ENCODE measurements at places on chromosomes 3 and 15.

GRCh38 chr3:133572158-133573053, 1.1 kb upstream of the CDV3 start:
- DNase-seq = no peak

DNA sequence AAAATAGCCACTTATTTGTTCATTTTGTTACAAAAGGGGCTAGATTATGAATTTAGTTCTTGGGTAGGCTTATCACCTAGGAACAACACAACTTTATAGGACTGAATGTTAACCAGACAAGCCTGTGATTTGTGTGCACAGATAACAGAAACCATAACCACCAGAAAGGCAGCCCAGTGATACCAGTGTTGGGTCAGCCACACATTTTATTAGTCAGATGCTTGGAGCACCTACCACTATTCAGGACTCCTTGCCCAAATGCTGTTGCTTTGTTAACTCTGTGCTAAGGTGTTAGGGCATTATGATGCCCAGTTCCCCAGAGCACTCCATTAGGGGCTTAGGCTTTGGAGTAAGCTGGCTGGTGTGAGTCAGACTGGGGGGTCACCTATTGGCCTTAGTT, 22.5 kb downstream of the PLCL2 start:
- DNase-seq = no peak

DNA sequence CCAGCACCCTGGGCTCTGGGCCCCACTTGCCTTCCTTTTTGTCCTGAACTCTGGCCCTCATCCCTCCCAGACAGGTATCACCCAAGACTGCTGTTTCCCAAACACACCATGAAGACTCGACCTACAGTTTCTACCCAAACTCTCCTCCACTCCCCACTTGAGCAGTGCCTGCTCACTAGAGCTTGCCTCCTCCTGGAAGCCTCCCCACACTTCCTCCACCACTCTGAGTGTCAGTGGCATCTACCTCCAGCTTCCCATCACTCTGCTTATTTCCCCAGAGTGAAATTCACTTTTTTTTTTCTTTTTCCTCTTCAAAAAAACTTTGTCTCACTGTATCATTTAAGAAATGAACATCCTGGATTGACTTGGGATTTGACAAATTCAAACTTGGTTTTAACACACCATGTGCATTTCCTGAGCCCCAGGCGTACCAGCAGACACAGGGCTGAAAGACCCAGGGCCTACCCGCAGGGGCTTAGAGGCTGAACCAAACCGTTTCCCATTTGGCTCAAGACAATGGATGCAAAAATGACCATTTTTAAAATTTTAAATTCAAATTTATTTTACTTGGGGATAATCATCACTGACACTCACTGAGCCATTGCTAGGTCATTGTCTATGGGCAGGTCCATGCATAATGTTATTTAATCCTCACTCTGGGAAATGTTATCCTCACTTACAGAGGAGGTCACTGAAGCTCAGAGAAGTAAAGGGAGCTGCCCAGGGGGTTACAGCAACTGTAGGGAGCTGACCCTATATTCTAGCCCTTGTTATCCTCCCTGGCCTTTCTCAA, 62.3 kb downstream of the IQSEC1 start:
- DNase-seq = no peak

DNA sequence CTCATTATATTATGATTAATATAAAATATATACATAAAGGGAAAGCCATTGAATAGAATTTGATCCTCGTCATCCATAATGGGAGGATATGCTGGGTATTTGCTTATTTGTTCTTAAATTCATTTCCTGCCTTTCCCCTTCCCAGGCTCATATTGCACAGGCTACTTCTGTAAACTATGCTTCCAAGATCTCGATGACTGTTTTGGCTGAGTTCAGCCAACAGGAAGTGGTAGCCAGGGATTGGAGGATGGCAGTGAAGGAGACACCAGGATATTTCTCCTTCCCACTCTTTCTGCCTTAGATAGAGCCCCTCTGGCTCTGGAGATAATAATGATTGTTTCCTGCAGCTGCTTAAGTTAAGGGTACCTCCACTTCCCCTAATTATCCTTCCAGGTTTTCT, 44.3 kb upstream of the DYNC1LI1 start:
- no peak for DNase-seq

- no peak for DNase-seq
Measured at GRCh38 chr3:4805662-4806061, 173.6 kb upstream of the BHLHE40 start.

DNA sequence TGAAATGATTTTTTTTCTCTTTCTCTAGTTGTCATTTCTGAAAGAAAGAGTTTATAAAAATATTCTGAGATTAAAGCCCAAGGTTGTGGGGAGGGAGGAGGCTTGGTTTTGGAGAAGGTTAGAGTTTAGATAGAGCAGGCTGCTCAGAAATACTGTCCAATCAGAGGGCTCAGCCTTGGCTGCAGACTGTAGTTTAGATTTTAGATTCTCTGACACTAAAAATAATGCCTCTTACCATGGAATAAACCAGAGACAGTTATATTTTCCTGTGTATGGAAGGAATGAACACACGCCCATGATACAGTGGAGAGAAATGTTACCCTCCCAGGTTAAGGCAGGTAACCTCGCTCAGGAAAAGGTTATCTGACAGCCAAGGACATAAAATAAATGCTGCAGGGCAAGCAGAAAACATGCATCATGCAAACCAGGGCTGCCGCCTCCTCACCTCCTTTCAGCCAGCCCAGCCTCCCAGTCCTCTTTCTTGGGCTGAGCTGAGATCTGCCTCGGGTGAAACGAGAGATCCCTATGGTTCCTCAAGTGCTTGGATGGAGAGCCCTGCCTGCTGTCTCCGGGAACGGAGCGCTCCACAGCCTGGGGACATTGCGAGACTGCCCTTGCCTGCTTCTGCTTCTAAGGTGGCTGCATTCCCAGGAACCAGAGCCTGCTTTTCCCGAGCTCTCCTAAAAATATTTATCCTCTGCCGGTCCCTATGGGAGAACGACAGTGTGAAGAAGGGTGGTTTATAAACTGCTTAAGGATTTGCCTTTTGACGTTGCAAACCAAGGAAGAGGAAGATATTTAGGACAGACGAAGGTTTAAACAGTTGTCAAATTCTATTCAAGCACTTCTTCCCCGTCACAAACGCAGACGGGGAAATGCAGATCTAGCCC, 848 bp downstream of the NCEH1 start:
- no peak for DNase-seq

DNA sequence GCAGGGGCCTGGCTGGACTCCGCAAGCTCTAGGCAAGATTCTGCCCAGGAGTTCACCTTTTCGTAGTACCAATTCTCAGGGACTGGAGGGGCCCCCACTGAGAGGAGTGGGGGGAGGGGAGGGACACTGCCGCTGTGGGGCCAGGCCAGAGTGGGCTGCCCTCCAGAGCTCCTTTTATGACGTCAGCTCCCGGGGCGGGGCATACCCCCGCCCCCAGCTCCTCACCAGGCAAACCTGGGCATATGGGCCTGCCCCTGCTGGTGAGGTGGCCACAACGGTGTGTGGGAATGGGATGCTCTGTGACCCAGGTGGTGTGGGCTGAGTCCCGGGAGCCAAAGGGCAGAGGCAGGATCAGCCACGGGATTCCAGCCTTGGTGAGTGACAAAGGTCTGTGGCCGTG, 3.3 kb downstream of the DNAJB8 start:
- no peak for DNase-seq

DNA sequence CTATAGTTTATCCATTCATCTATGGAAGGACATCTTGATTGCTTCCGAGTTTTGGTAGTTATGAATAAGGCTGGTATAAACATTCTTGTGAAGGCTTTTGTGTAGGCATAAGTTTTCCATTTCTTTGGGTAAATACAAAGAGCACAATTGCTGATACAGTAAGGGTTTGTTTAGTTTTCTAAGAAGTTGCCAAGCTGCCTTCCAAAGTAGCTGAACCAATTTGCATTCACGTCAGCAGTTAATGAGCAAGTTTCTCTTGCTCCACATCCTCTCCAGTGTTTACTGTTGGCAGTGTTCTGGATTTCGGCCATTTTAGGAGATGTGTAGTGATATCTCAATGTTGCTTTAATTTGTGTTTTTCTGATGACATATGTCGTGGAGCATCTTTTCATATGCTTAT, 34.2 kb downstream of the GABRA5 start:
- DNase-seq = no peak

GRCh38 chr15:78280319-78281072, 16.1 kb downstream of the DNAJA4 start:
- DNase-seq = no peak

DNA sequence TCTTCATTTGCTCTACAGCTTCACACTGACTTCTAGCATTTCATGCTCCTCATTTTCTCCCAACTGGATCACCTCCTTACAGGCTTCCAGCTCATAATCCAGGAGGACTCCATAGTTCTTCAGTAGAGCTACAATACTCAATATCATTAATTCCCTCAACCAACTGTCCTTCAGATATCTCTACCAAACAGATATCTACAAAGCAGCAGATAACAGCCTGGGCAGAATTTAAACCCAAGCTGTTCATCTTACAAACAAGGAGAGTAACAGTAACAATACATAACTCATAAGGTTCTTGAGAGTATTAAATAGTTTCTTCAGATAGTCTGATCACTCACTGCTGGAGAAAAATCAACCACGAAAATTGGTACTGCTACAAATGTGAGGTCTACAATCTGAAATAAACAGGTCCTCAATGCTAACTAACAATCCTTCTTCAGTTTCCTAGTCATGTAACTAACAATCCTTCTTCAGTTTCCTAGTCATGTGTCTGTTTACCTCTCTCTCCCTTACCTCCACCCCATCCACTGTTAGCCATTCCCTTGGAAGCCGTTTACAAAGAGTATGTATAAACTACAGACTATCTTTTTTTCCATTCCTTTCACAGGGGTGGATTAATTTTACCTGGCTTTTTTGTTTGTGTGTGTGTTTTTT, 5.0 kb downstream of the PEAK1 start:
- DNase-seq = no peak

DNA sequence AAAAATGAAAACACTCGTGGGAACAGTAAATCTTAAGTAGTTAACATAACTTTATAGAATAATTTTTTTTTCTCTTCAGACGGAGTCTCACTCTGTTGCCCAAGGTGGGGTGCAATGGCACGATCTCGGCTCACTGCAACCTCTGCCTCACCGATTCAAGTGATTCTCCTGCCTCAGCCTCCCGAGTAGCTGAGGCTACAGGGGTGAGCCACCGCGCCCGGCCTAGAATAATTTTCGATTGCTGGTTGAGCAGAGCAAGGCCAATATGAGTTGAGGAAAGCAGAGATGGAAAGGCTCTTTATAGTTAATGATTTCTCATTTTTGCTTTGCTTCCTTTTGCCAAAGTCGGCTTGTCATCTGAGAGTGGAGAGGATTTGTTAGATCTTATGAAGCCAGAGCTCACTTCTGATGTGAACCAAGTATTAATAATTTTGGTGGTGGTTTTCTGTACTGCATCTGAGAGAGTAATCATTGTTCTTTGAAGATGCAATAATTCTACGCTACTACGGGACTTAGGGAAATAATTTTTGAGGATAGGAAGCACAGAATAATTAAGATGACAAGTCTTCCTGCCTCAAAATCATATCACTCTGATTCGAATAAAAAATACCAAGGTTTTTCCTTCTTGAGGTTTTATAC, 1.6 kb upstream of the GOLM2 start:
- no peak for DNase-seq

DNA sequence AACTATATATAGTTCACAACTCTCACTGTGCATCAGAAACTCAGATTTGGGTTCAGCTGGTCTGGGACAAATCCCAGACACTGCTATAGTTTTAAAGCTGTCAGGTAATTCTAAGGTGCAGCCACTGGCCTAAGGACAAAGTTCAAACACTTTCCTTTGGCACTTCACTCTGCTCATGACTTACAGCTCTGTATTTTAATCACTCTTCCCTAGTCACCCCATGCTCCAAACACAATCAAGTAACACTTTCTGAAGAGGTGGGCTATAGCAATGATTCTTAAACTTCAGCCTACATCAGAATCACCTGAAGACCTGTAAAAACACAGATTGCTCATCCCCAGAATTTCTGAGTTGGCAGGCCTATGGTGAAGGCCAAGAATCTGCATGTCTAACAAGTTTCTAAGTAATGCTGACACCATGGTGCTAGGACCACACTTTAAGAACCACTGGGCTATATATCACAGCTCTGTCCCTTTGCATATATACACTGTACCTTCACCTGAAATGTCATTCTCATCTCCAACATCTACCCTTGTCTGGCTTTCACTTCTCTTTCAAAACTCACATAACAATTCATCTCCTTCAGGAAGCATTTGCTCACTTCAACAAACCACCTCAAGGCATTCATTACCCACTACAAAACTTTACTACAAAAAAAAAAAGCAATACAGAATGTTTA, 21.4 kb downstream of the STAG1 start:
- no peak for DNase-seq

DNA sequence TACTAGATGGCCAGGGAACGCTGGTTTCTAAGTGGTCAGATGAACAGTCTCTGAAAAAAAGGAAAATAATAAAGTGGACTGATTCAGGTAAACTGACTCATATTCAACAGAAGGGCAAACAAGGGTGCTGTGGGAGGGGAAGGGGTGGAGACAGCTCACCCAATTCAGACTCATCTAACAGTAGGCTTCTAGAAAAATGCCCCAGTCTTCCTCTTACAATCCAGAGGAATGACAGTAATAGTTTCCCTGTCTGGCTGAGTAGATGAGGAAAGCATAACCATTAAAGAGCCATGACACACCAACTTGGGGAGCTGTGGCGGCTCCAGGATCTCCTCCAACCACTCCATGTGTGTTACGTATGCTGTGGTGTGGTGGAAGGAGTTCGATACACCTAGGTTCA, 231.4 kb upstream of the UMPS start:
- DNase-seq = no peak

DNA sequence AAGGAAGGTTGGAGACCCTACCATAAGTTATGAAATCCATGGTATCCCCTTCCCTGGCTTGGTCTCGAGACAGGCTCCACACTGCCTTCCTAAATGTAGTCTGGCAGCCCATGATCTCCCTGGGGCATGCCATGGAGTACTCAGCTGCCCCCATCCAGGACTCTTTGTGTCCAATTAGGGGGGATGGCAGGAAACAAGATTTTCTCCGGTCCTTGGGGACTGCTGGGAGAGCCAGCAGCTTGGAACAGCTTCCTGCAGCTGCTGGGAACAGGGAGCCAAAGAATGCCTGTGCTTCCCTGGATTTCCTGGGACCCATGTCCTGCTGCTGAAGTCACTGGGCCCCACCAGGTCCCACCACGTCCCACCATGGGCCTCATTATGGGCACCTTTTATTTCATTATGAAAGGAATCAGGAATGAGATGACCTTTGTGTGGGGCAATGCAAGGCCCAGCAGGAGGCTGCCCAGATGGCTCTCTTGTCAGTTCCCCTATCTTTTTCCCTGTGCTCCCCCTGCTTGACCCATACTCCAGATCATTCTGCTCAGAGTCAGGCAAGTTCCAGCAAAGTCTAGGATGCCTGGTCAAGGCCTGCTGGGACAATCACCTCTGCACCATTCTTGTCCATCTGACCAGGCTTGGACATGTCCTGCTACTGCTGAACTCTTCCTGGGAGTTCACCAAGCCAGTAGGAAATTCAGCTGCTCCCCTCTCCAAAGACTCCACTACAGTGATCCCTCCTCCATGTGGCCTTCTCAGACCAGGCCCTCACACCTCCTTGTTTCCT, 15.0 kb upstream of the DAG1 start:
- DNase-seq = no peak

GRCh38 chr15:95025924-95026728, 794.8 kb downstream of the MCTP2 start:
- DNase-seq = no peak
